ENCODE measurements at places on chromosomes 11 and 22.

GRCh38 chr11:34185926-34186841 lies 80.8 kb downstream of the NAT10 start:
- DNase-seq: peak; percentile 28

DNA sequence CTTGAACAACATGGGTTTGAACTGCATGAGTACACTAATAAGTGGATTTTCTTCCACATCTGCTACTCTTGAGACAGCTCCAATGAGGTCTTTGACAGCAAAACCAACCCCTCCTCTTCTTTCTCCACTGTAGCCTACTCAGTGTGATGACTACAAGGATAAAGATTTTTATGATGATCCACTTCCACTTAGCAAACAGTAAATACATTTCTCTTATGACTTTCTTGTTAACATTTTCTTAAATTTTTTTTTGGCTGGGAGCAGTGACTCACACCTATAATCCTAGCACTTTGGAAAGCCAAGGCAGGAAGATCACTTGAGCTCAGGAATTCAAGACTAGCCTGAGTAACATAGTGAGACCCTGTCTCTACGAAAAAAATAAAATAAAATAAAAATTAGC lies 9.9 kb upstream of the EIF4G2 start:
- DNase-seq: no peak

GRCh38 chr11:68012044-68012842 lies 2.1 kb downstream of the ALDH3B1 start:
- DNase-seq: no peak

GRCh38 chr22:40668611-40669411 lies 10.5 kb upstream of the MCHR1 start:
- DNase-seq: no peak

DNA sequence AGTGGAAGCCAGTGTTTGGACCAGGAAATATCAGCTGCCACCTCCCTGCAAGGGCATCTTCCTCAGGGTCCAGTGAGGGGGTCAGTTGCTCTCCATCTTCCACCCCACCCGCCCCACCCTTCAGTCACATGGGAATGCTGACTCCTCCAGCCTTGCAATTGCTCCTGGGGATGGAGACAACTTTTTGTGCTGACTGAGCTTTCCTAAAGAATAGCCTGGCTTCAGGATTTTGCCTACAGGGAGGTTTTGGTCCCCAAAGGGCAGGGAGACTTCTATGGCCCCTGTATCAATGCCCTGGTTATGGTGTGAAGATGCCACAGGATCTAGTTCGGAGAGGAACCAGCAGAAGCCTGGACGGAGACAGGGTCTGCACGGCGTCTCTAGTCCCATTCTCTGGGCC lies 124.0 kb upstream of the LMO1 start:
- DNase-seq: no peak

GRCh38 chr11:68818181-68818580 lies 23.5 kb downstream of the CPT1A start:
- no peak for DNase-seq

DNA sequence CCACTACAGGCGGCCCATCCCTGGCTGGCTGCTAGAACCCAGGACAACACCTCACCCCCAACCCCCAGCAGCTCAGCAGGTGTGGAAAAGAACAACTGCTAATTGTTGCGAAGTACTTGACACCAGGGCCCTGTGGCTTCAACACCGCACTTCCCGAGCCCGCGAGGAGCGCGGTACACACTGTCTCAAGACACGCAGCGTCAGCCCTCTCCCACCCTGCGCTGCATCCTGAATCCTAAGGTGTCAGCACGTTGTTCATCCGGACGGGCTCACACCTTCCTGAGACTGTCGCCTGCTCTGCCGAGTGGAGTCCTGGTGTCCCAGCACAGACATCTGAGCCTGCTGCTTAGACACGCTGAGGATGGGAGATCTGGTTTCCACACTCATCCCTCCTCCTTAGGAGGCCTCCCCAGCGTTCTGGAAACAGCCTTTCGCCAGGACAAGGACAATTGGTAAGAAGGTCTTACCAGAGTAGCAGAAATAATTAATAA lies 1336.2 kb downstream of the BRD1 start:
- DNase-seq: no peak
